ENCODE measurements at places on chromosomes 3 and 15.
A peak's percentile ranks its signal among the peaks of the same experiment; 100 is the strongest.

DNA sequence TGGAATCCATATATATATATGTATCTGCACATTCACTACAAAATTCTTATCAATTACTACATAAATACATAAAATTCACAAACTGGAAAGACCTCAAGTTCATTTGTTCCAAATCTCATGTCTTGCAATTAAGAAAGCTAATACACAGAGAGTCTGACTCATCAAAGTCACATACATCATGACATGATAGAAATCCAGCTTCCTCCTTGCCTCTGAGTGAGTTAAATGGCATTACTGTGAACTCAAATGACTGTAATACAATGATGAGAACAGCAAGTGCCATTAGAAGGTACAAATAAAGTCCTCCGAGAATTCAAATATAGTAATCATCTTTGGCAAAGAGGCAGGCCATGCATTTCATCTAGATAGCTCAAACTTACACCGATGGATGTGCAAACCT is 55.1 kb upstream of the AGTR1 start:
- DNase-seq, result no peak

GRCh38 chr3:123534264-123534663 is 50.6 kb downstream of the HACD2 start:
- no peak for DNase-seq

DNA sequence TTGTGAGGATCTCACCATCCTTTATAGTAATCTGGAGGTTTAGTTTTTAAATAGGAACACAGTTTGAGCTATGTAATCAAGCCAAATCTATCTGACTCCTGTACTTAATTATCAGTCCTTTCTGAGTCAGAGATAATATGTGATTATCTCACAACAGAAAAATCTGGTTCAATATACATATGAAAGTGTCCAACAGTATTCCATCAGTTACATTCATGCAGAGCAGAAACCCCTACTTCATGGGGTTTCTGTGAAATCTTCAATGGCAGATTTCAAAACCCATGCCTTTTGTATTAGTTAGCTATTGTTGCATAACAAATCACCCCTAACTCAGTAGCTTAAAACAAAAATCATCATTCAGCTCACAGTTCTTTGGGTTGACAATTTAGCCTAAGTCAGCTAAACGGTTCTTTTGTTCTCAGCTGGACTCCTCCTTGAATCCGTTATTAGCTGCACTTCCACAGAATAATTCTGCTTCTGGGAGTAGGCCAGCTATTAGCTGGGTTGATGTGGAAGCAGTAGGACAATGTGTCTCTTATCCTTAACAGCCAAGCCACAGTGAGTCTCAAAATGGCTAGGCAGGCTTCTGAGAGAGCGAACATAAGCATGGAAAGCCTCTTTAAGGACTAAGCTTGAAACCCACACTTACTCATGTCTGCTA is 42.9 kb upstream of the ARPP21 start:
- DNase-seq, result no peak

- no peak for DNase-seq
Observed at GRCh38 chr3:43255662-43256061, 30.7 kb upstream of the SNRK start.

DNA sequence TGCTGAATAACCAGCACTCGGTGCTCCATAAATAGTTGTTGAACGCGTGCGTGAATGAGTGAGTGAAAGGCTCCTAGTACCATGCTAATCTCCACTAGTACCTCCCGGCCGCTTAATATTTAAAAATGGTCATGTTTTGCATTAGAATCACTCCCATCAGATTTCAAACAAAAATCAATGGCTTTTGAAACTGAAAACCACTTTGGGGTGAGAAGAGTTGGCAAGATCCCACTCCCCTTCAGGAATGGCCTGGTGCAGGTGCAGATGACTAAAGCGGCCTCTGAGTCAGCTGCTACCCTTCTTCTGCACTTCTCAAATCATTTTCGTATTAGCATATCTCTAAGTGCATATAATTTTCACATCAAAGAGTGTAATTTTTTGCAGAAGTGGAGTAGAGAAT is 425.3 kb upstream of the PROK2 start:
- DNase-seq, result no peak

- DNase-seq, result no peak
Observed at GRCh38 chr15:79897701-79898113, 893 bp upstream of the MTHFS start.

GRCh38 chr3:175304404-175304803 is 445.3 kb downstream of the NAALADL2 start:
- peak; percentile 33 for DNase-seq

GRCh38 chr3:143548861-143549497 is 299.3 kb downstream of the SLC9A9 start:
- no peak for DNase-seq

DNA sequence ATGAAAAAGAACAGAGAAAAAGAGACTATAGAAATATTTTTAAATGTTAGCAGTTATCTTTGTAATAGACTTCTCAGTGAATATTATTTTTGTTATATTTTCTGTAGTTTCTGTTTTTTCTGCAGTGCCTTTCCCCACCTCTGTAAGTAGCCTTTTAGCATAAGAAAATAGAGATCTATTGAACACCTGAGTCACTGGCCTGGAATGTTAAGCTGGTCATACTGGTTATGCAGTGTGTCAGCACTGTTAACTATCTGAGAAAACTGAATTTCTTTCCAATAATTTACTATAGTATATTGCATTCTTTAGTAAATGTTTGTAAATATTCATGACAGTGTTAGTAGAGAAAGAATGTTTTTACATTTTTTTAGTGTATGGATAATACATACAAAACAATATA is 79.8 kb downstream of the NECTIN3 start:
- DNase-seq, result no peak

DNA sequence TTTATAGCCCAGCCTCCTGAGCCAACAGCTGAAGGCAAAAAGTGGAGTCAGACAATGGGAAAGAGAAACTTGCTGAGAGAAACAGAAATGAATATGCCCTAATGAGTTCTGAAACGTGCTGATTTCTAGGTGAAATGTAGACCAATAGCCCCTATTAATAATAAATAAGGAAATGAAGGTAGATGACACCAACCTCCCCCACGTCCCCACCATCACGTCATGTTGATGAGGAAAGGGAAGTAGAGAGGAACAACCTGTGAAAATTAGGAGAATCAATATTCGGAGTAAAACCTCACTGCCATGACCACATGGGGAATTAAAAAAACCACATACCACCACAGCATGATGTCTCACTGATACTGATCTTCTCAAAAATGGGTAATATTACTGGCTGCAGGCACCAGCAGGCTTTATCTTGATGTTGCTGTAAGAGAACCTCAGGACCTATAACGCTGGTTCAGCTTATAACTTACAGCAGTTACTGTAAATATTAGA is 64.0 kb downstream of the KAT2B start:
- no peak for DNase-seq

DNA sequence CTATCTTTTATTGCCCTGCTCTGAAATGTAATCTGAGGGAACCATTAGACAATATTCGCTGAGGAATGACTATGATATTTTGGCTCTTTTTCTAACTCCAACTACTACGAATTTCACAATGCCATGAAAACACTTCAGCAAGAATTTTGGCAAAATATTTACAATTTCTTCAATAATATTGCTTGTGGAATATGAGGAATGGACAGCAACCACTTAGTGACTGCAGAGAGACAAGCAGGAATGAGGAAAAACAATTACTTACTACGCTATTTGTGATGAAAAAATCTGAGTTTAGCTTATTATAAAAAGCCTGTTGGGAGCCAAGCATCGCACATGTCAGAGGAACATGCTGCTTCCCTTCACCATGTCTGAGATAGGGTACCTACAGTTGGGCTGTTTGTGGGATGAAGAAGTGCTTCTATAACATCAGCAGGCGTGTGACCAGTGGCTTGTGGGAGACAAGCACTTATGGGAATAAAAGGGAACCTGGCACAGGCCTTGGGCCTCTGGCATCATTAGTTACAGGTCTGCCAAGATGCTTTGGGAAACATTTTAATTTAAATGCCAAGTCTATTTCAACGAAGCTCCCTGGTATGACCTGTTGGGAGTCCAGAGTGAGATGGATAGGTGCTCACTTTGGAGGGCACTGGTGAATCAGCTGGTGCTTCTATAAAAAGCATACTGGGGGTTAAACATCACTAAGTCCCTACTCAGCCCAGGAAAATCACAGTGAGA is 2.7 kb upstream of the PLCL2 start:
- peak; percentile 73 for DNase-seq

- peak; percentile 96 for DNase-seq
Observed at GRCh38 chr3:194135806-194136518, at the start of gene HES1. Gene HES1, plus strand, starts transcription at chr3:194136148. Its CDS starts 233 bp downstream, at chr3:194136381.

GRCh38 chr3:38538773-38539353 is 42.7 kb downstream of the EXOG start:
- DNase-seq, result peak; percentile 77

DNA sequence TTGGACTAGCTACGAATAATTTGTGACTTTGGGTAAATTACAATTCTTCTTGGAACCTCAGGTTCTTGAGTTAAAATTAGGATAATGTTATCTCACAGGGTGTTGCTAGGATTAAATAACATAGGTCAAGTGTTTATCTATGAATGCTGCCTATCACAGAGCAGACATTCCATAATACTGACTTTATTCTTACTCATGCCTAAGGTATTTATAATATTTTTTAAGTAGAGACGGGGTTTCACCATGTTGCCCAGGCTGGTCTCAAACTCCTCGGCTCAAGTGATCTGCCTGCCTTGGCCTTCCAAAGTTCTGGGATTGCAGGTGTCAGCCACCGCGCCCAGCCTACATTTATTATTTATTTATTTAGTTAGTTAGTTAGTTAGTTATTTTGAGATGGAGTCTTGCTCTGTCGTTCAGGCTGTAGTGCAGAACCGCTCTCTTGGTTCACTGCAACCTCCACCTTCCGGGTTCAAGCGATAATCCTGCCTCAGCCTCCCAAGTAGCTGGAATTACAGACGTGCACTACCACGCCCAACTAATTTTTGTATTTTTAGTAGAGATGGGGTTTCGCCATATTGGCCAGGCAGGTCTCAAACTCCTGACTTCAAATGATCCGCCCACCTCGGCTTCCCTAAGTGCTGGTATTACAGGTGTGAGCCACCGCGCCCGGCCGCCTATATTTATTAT is 741 bp upstream of the ZNF106 start:
- DNase-seq, result no peak

- DNase-seq, result no peak
Observed at GRCh38 chr3:9121366-9122001, 128.0 kb downstream of the SRGAP3 start.

DNA sequence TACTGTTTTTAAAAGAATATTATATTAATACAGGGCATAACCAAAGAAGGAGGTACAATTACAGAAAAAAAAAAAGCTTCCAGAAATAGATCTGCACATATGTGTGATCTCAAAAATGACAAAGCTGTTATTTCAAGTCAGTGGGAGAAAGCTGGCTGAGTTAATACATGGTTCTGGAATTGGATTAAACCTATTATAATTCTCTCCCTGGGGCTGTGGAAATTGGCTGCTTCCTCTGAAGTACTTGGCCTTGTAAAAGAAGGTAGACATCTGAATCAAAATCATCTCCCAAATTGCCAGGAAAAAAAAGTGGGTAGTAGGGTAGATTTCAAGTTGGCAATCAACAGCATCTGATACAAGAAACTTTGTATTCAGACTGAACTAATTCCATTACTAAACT is 723.9 kb upstream of the ALCAM start:
- no peak for DNase-seq

DNA sequence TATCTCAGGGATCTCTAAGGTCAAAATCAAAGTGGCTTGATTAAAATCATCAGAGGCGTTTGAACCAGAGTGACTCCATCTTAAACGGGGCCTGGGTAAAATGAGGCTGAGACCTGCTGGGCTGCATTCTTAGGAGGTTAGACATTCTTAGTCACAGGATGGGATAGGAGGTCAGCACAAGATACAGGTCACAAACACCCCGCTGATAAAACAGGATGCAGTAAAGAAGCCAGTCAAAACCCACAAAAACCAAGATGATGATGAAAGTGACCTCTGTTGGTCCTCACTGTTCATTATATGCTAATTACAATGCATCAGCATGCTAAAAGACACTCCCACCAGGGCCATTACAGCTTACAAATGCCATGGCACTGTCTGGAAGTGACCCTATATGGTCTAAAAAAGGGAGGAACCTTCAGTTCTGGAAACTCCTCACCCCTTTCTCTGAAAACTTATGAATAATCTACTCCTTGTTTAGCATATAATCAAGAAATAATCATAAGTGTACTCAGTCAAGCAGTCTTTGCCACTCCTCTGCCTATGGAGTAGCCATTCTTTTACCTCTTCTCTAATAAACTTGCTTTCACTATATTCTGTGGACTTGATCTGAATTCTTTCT is 143.3 kb upstream of the SLCO3A1 start:
- DNase-seq, result no peak

DNA sequence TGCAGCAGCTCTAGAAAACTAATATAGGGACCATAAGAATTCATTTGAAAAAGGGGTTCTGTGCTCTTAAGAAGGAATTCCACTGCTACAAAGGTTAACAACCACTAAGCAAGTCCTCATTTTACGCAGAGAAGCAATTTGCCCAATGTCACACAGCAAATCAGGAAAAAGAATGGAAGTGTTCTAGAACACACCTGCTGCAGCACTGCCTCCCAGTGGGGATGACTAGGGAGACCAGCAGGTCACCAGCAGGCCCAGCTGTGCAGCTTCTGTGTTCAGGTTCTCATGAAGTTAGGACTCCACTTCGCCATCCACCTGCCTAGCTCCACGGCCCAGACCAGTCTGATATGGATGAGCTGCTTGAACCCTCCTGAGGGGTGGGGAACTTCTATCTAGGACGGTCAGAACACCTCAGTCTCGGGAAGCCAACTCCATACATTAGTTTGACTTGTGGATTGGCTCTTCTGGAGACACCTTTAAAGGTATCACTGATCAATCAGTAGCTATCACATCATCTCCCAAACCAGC is 18.6 kb downstream of the POMGNT2 start:
- DNase-seq, result no peak

DNA sequence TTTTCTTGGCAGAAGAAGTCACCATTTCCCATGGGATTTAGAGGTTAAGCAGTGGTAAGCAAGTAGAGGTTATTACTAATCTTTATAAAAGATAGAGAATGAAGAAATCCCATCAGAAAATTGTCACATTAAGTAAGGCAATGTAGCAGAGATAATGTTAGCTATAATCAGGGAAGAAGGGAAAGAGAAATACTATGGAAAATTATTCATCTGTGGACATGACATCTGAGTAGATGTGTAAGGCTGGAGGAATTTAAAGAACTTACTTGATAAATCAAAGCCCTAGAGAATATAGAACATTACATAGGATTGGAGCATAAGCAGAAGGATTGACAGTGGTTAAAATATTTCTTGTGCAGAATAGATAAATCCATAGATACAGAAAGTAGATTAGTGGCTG is 553.1 kb upstream of the CBLB start:
- no peak for DNase-seq

DNA sequence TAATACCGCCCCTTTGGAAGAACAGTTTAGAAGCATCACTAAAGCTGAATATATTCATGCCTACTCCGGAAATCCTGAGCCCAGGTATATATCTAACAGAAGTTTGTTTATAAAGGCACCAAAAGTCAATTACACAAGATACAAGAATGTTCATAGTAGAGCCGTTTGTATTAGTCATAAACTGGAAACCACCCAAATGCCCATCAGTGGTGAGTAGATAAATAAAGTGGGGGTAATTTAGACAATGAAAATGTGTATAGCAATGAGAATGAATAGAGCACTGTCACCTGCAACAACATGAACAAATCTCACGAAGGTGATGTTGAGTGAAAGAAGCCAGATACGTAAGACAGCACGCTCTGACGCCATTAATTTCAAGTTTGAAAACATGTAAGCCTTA is 68.3 kb upstream of the GLCE start:
- no peak for DNase-seq
